Cerebellum (tissue), 4 donors: ENCODE measurements at places on chromosomes 5 and 9. TPM values are rescaled to one million over a fixed set of nuclear protein-coding genes. Genes with fewer than 3 reads are reported as not detected.

Gene TGFBI
- total RNA-seq = 23.3 TPM

Gene ANXA2R
- total RNA-seq = 2.9 TPM

DNA sequence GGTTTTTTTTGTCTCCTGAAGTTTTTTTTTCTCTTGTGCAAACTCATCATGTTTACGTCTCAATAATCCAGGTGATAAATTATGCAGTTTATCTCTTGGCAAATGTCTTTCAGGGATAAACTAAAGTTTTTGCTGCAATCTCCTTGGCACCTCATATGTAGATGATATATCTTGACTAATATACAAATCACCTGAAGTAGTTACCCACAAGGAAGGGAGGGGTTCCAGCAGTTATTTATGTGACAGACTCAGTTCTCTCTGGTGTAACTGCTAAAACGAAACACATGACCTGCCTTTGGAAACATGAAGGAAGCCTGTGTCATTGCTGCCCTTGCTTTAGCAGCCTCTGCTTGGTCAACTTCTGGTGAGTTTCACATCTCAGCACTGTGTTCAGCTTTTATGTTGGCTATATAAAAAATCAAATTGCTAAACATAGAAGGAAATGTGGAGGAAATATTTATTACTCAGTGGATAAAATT is 39.3 kb upstream of the KIAA1958 start:
- no peak for DNase-seq

Gene CYSTM1
- total RNA-seq = 4.4 TPM

Gene PTPDC1
- 22.9 TPM for total RNA-seq

DNA sequence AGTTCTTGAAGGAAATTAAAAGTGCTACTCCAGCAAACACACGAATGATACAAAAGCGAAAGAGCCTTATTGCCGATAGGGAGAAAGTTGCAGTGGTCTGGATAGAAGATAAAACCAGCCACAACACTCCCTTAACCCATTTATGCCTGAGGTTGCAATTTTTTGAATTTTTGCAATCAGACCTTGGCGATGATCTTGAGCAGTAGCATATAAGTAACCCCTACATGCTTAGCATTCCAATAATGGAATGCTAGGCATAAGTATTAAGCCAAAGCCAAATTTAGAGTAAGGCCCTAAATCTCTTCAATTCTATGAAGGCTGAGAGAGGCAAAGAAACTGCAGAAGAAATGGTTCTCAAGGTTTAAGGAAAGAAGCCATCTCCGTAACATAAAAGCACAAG is 153.5 kb downstream of the SLC28A3 start:
- no peak for DNase-seq

Gene IL33
- 10.3 TPM for total RNA-seq

Gene WDR38
- 0.27 TPM for total RNA-seq

DNA sequence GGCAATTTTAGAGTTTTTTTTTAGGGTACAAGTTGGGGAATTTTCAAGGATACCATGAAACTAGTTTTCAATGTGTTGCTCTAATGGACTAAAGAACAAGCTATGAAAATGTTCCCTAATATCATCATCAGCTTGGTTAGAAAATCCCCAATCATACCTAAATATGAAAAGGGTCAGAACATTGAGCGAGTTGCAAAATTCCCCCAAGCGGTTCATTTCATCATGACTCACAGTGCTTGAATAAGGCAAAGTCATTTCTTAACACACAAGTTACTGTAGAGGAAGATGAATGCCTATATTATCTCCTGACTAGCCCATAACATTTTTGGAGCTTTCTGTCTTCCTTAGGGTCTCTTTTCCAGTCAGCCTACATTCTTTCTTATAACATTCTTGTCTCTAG is 62.7 kb downstream of the ST8SIA4 start:
- no peak for DNase-seq

DNA sequence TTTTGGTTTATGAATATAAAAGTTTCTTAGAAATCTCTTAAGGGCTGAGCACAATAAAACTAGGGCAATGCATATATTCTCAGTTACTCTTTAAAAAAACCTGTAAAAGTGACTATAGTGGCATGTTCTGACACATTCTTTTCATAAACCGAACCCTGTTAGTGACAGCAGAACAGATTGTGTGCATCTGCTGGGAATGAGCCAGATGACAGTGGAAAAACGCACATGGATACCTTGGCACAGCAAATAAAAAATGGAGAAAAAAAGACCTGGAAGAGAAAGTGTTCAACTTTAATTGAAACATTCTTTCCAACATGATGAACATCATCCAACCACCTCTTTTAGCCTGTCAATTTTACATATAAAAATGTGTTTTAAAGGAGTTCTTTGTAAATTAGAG is 12.7 kb downstream of the MEF2C start:
- DNase-seq = peak; percentile 20

Gene MORN5
- 1.5 TPM for total RNA-seq

Gene JAKMIP2
- total RNA-seq = 33.2 TPM

Gene SNCAIP
- total RNA-seq = 70.7 TPM

GRCh38 chr5:90585337-90585986 is 26.9 kb downstream of the ADGRV1 start:
- DNase-seq = no peak

Gene KCNV2
- not detected for total RNA-seq

DNA sequence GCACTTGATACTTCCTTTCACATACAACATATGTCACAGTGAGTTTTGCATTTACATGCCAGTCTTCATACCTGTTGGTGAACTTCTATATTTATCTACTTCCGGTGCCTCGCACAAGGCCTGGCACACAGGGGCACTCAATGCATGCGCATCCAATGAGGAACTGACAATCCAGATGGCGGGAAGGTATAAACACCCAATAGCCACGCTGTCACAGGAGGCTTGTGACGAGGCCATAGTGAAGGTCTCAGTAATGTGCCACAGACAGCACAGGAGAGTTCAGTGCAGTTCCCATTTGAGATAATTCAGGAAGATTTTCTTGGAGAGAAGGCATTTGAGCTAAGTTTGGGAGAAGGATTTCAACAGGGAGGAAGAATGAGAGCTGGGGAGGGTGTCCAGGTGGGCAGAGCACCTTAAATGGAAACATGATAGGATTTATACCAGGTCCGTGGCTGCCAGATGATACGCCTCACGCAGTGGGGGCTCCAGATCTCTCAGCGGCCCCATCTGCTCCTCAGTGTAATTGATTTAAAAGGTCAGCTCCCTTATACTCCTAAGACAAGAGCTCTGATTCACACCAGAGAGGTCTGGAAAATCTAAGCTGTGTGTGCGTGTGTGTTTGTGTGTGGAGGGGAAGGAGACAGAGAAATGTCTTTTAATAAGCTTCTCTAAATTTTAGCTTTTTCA is 206.2 kb downstream of the DCP2 start:
- peak; percentile 35 for DNase-seq

- DNase-seq = no peak
Measured at GRCh38 chr5:68745448-68745847, 348.4 kb upstream of the SLC30A5 start.

DNA sequence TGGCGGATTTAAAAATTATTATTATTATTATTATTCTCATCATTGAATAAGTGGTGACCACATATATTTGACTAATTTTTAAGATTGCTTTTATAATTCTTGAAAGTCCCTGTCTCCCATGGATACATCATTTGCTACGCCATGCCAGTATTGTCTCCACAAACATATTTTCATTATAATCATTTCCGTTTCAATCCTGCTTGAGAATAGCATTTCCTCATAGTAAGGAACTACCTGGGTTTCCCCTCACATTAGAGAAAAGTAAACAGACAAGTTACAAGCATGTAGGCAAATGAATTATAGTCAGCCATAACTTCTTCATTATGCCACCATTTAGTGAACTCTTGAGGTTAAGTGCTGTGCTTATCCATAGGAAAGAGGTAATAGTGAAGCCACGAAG is 276.6 kb downstream of the NFIB start:
- DNase-seq = no peak

- DNase-seq = no peak
Measured at GRCh38 chr9:129310666-129311350, 132.7 kb upstream of the IER5L start.

DNA sequence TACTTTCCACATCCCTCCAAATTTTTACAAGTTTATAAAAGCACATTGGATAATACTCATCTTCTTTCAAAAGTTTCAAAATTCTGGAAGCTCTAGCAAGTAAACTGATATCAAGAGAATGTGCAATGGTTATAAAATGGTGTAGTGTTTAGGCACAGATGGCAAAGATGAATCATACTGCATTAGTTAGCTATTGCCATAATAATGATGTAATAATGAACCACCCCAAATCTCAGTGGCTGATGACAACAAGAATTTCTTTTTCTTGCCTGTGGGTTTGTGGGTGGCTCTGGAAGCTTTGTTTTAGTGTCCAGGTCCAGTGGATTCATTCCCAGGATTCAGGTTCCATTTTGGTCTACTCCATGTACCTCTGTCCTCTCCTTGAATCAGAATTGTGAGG is 319.0 kb downstream of the BRINP1 start:
- DNase-seq = no peak

Gene PTGDS
- 67.5 TPM for total RNA-seq

Gene LRRC19
- not detected for total RNA-seq

Gene HTR4
- total RNA-seq = 0.54 TPM

Gene FAM169A
- 60.1 TPM for total RNA-seq

DNA sequence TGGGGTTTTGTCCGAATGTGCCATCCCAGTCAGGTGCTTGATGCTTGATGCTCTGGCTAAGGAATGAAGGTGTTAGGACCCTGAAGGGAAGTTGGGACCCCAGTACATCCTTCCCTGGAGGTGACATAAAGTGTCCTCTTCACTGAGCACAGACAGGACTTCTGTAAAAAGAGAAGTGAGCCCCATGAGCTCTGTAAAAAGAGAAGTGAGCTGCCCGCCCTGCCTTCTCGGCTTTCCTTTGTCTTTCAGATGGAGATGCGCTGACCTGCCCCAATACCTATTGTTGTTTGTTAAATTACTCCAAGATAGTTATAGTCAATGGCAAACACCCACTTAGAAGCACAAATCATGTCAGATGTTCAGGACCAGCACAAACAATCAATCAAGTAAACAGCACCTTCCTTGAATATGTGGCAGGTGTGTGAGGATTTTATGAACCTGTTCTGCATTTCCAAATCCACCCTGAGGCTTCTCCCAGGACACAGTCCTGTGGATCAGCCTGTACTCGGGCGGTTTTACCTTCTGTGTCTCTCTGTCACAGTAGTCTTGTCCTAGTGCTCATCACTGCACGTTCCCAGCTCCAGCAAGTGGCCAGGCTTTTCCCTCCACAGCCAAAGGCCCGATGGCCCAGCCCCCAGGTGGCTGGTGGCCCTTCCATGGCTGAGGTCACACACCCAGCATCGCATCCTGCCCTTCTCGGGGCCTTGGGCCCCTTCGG is 191.4 kb downstream of the MTRR start:
- DNase-seq = no peak

GRCh38 chr9:123168586-123168985 is 99.8 kb downstream of the STRBP start:
- DNase-seq = peak; percentile 64

DNA sequence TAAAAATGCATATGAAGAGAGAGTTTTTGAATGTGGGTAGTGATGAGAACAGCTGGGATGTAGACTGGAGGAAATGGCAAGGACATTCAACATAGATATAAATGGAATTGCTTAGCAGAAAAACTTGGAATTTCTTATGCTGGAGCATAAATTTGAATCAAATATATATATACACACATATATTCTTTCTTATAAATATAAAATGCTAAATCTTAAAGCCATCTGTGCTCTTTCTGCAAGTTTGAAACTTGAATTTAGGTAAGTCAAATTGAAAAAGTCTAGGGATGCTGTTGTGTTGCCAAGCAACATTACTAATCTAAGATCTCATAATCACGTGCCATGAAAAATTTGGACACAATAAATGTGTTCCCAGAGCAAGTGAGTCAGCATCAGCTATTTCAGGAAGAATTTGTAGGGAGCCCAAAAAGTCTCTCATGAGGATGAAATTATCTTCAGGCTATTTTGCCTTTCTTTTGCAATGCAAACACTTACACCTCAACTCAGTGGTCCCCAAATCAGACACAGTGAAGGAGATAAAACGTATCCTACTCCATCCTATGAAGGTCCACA is 58.4 kb upstream of the ALDH1A1 start:
- no peak for DNase-seq

DNA sequence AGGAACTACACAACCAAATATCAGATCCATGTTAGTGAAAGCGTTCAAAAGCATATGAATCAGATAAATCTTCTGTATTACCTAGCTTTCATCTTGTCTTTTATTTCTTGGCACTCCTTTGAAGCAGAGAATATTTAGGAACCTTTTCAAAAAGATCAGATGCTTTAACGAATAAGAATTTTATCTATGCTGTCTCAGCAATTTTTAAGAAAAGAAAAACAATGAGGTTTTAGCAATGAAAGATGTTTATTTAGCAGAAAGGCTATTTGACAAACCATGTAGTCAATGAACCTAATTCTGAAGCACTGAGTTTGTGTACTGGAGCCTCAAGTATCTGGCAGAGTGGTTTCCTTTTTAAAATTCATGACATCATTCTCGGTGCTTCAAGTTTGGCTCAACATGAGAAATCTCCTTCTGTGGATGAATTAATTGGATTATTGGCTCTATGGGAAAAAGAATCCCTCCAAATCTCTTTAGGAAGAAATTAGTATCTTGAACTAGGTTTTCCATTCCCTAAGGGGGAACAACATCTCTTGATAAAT is 534.7 kb downstream of the CAAP1 start:
- no peak for DNase-seq

- no peak for DNase-seq
Measured at GRCh38 chr9:133173056-133173455, 9.3 kb upstream of the GBGT1 start.

GRCh38 chr5:88049156-88049555 is 219.5 kb downstream of the TMEM161B start:
- DNase-seq = no peak

DNA sequence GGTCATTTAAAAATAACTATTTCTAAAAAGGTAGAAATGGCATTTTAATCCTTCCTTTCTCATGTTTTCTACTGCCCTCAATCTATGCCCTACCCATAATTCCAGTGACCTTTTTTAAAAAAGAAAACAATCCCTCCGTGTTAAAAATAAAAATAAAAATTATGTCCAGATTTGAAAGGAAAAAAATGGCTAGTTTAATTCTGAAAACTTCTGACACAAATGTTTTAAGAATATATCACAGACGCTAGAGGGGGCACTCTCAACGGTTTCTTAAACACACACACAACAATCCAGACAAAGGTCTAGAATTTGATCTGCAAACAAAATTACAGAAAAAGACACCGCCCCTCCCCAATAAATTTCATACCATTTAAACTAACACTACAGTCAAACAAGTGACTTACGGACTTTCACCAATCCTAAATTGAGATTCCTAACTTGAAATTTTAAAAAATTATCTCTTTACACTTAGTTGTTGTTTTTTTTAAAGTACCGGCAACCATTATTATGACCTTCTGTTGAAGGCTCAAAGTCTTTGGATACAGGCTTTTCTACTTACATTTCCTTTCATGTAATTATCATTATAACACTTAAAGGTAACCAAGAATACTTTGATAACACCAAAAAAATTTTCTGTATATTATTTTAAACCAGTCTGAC is 38.2 kb downstream of the CLINT1 start:
- DNase-seq = peak; percentile 3

GRCh38 chr5:35061211-35061770 is 13.5 kb upstream of the AGXT2 start:
- no peak for DNase-seq

Gene BHMT
- total RNA-seq = 0.64 TPM

Gene OR1Q1
- not detected for total RNA-seq

GRCh38 chr5:134948911-134949310 is 18.8 kb upstream of the CATSPER3 start:
- no peak for DNase-seq
